ENCODE measurements at places on chromosomes 13 and 19. TPM values are rescaled to one million over a fixed set of nuclear protein-coding genes. Genes with fewer than 3 reads are reported as not detected.

DNA sequence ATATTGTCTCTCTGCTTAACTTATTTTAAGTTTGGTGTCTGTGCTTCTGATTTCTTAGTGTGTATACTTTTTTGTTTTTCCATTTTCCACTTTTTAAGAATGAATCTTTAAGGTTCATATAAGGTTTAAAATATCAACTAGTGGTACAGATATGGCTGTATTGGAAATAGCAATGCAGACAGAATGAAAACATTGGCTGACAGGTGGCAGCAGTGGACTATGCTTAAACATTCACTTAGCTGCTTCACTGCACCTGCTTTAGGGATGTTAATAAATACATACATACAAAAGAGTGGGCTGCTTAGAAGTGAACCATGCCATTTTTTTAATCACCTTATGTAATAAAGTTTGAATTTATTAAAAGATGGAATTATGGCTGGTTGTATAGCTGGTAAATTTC is 27.3 kb downstream of the TM9SF2 start:
- DNase-seq = no peak

- no peak for DNase-seq
Observed at GRCh38 chr19:19160461-19161035, 9.5 kb downstream of the MEF2B start.

DNA sequence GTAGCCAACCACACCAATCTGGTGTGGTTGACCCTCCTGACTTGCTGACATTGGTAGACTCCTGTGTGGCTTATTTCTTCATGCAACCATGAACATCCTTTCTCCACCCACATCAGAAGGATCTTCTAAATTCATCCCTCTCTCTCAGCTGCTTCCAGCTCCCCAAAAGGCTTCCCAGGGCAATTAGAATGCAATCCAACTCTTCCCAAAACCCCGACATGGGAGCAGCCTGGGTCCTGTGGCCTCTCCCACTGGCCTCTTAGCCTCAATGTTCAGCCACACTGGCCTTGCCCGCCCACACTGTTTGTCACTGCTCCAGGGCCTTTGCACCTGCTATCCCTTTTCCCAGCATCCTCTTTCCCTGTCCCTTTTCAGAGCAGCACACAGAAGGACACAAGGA is 199.8 kb upstream of the SGCG start:
- no peak for DNase-seq

Gene COX7A1
- not detected for total RNA-seq

DNA sequence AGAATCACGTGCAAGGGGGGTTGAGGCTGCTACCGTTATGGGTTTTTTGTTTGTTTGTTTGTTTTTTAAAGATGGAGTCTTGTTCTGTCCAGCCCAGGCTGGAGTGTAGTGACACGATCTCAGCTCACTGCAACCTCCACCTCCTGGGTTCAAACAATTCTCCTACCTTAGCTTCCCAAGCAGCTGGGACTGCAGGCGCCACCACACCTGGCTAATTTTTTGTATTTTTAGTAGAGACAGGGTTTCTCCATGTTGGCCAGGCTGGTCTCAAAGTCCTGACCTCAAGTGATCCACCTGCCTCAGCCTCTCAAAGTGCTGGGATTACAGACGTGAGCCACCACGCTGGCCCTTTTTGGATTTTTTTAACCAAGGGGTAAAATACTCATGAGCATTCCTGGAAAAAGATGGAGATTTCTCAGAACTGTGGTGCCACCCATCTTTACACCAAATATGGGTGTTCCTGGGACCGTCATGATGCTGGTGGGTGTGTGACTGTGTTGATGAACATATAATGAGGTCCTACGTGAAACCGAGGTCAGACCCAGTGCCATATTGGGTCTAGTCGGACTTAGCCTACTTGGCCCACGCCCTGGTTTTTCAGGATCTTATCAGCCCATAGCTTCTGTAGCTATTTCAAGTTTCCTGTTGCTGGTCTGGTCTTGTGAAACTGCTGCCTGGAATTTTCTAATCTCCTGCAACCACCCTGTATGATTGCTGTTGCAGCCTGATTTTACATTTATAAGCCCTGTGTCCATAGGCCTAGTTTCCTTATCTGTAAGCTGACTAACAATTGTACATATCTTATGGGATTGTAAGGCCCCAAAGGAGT is 6.2 kb downstream of the PPP1R15A start:
- no peak for DNase-seq

DNA sequence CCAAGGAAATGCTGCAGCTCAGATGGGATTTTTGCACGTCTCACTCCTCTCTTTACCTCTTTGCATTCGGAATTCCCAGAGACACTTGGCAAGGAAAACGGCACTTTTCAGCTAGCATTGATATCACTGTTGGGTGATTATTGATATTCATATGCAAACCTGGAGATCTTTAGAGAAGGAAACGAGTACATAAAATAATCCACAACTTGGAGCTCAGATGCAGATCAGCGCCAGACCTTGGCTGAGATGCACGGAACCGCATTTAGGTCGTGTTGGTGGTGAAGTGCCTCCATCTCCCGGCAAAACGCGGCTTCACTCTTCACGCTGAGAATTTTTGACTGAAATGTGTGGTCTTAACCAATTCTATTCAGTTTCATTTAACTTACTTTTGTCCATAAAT is 77.2 kb upstream of the ARHGEF7 start:
- DNase-seq = no peak

GRCh38 chr19:16381756-16382401 is 57.3 kb downstream of the KLF2 start:
- DNase-seq = no peak

Gene RDH8
- total RNA-seq = not detected

DNA sequence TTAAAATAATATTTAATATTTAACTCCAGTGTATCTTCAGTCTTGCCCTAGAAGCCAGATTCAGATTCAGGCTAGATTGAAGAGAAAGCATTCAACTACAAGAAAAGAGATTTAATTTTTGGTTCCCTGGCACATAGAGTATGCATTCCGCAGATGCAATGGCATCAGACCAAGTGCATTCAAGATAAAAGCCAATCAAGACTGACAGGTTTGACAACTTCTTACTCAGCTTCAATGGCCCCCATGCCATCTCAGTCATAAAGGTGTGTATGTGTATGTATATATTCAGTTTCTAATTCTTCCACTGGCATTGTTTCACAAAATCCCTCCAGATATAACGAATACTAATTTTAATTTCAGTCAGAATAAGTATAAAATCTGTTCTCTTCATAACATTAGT is 650.8 kb upstream of the GPC6 start:
- no peak for DNase-seq

Gene PDX1
- total RNA-seq = 303 TPM

DNA sequence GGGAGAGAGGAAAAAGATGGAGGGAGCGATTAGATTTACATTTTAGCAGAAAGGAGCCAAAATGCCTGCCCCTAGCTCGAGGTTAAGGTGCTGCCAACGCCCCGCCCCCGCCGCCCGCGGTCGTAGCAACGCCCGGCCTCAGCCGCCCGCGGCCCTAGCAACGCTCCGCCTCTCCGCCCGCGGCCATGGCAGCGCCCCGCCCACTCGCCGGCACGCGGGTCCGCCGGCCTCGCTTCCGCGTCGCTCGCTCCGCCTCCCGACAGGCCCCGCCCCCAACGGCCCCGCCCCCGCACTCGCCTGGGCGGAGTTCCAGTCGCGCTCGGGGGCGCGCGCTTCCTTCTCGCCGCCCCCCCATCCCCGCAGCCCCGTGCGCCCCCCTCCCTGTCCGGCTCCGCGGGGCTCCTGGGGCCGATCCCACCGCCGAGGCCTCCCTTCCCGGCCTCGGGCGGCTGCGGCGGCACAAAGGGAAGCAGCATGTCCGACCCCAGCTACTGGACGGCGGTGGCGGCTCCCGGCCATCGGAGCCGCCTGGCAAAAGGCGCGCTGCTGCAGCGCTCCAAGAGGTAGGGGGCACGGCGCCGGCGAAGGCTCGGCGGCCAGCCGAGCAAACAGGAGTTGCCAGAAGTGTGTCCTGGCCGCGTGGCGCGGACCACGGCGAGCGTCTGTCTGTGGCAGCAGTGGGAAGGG is 20.3 kb downstream of the MAST3 start:
- peak; percentile 94 for DNase-seq
